ENCODE measurements at places on chromosomes 3 and 15. TPM values are rescaled to one million over a fixed set of nuclear protein-coding genes. Genes with fewer than 3 reads are reported as not detected.

- no peak for DNase-seq
Measured at GRCh38 chr15:78437107-78437761, 782 bp upstream of the IREB2 start.

DNA sequence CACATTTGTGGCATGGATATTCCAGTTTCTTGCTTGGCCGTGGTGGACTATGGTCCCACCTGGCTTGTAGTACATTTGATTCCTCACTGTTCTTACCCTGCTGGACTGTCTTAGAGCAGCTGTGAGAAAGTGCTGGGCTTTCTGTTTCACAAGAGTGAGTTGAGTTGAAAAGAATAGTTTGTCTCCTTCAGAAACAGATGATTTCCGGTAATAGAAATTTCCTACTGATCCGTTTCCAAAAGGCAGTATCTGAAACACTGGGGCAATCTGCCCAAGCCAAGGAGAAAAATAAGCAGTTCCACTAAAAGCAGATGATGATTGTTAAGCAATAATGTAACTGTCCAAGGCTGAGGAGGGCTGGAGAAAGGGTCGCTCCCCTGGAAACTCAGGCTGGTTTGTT is 96.0 kb downstream of the SUCLG2 start:
- peak; percentile 16 for DNase-seq

- DNase-seq: no peak
Measured at GRCh38 chr15:77195586-77195985, 124.7 kb upstream of the TSPAN3 start.

- DNase-seq: no peak
Measured at GRCh38 chr3:129304146-129304961, 25.7 kb downstream of the HMCES start.

- no peak for DNase-seq
Measured at GRCh38 chr15:46961795-46962194, 755.5 kb upstream of the SEMA6D start.

DNA sequence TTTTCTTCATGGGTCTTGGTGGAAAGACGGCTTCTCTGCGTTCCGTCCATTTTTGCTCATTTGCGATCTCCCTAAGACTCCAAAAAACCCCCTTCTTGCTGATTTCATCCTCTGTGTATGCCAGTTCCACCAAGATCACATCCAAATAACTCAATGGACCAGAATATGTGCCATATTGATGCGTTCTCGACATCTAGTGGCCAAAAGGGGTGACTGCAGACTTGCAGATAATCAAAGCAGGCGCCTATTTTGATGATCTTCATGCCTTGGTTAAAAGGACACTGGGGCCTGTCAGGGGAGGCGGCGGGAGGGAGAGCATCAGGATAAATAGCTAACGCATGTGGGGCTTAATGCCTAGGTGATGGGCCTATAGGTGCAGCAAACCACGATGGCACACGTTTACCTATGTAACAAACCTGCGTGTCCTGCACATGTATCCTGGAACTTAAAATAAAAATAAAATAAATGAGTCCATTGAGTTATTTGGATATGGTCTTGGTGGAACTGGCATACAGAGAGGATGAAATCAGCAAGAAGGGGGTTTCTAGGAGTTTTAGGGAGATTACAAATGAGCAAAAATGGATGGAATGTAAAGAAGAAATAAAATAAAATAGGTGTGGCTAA is 104.2 kb upstream of the RAD18 start:
- peak; percentile 32 for DNase-seq

GRCh38 chr3:33791477-33792166 is 6.8 kb upstream of the PDCD6IP start:
- no peak for DNase-seq

DNA sequence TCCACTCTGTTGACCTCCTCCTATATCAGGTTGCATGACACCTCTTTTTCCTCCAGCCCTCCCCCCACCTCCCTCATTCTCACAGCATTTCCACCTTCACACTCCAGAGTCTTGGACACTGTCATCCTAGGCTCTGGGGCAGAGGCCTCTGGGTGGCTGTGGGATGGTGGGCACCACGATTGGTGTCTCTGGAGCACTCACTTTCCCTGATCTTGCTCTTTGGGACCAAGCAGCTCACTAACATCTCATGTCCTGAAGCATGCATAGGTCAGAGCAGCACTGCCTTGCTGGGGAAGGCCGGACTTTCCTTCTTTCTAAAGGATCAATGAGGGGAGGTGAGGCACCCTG is 14.9 kb downstream of the ZBTB47 start:
- DNase-seq: no peak

DNA sequence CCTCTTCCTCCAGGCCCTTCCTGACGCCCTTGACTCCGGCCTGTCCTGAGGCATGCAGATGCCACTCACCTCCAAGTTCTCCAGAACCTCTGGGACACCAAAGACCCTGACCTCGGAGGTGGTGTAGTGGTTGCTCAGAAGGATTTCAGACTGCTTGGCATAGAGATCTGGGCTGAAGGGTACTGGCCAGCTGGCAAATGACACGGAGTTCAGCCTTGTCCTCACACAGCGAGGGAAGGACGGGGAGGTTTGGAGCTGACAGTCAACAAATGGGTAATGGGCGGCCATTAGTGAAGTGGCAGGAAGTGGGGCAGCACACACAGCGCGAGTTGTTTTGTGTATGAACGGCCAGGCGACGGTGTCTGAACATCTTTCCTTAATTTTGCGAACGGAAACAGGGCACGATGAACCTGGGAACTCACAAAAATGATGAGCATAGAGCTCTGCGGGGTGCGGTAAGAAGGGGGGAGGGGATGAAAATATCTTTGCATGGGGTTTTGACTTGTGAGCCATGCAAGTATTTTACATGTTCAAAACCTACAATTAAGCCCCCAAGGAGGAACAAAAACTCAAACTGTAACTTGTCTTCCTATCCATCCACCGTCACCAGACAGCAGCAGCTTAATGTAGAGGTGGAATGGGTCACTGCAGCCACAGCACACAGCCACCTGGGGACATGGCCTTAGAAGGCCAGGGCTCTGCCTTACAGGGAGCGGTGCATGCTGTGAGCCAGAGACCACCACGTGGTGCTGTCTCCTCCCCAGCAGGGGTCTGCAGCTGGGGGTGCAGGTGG is 43.6 kb upstream of the RPL32 start:
- DNase-seq: no peak

DNA sequence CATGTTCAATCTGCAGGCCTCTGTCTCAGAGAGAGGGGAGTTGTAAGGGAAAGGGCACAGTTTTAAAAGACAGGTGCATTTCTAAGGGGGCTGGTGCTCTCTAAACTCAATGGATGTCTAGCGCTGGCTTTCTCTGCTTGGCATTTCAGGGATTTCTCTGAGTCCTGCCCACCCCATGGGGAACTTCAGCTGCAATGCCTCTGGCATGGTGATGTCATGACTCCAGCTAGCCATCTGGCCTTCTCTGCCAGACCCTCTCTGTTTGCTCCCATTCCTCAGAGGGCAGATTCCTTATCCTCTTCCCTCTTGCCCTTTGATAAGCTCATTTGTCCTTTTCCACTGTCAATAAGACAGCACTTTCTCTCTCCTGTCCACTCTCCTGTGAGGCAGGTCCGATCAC is 40.8 kb downstream of the RPLP1 start:
- no peak for DNase-seq

GRCh38 chr3:158666416-158666815 is 6.0 kb downstream of the LXN start:
- DNase-seq: no peak

- DNase-seq: peak; percentile 90
Measured at GRCh38 chr3:172153335-172153861, 114.0 kb downstream of the FNDC3B start.

- DNase-seq: peak; percentile 36
Measured at GRCh38 chr3:8622873-8623691, 21.5 kb downstream of the SSUH2 start.

DNA sequence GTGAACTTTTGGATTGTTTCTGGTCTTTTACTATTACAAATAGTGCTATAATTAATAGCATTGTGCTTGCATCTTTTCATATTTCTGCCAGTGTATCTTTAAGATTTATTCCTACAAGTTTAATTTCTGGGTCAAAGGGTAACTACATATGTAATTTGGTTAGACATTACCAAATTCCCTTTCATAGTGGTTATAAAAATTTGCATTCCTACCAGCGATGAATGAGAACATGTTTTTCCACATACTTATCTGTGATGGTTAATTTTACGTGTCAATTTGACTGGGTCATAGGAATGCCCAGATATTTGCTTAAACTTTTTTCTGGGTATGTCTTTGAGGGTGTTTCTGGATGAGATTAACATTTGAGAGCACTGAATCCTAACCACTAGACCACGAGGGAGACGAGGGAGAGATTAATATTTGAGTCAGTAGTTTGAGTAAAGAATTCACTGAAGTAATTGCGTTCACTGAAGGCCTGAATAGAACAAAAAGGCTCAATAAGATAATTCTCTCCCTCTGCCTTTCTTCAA is 132.3 kb upstream of the NEO1 start:
- no peak for DNase-seq

- no peak for DNase-seq
Measured at GRCh38 chr15:40242601-40243000, 3.7 kb downstream of the PAK6 start.

DNA sequence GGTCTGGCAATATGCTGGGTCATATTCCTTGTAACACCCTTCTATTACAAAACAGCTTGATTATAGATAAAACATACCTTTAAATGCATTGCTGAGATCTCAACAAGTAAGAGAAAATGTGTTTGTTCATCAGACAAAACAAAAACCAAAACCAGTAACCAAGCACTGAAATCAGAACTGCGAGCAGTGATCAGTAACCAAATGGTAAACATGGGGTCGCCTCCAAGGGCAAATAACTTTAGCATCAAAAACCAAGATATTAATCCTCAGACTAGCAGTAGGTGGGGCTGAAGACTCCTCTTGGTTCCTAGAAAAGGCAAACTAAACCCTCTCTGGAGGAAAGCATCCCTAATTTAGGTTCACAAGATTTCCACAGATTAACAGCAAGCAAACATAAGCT is 6.6 kb upstream of the HESX1 start:
- no peak for DNase-seq

DNA sequence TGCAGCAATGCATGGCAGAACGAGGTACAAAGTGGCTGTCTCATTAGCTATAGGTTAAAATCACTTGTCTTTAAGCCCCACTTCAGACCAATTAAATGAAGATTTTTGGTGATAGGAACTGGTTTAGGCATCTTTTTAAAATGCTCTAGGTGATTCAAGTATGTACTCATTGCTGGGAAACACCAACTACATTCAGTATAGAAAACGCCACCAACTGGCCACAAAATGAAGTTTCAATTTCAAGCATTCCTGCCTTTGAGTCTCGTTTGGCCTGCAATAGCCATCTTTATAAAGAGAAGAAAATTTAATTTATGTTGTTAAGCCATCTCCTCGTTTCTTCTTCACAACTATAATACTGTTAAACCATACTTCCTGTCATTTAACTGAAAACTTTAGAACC is 587.9 kb downstream of the GBE1 start:
- DNase-seq: no peak

- DNase-seq: no peak
Measured at GRCh38 chr15:77380033-77380432, 39.9 kb downstream of the PEAK1 start.

DNA sequence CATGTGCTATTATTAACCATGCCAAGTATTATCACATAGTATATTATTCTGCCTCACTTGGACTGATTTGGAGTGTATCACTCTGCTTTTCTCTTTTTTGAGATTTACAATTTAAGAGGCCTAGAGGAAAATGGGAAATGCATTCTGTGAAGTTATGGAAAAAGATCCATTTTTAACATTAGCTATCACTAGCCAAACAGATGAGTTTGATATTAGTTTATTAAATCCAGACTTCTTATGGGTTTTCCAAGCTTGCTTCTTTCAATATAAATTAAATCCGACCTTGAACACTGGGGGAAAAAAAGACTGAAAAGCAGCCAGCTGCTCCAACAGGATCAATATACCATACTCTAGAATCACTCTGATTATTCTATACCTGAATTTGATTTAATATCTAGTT is 30.1 kb upstream of the PLOD2 start:
- no peak for DNase-seq

Gene MDFIC2
- polyA plus RNA-seq: not detected

Gene GAP43
- polyA plus RNA-seq: 1.2 TPM

Gene CHRM5
- polyA plus RNA-seq: 0.07 TPM

Gene LRRC15
- polyA plus RNA-seq: 5.7 TPM

Gene NOX5
- 0.15 TPM for polyA plus RNA-seq

Gene ABI3BP
- 5.3 TPM for polyA plus RNA-seq

Gene CA12
- 55.5 TPM for polyA plus RNA-seq

Gene HRH1
- 24.6 TPM for polyA plus RNA-seq
